Stimulated activated CD4-positive, alpha-beta T cell treated with anti-CD3 and anti-CD28 coated beads, Interleukin-1b, Interleukin-23, amount 100 ng/mL, for 1 hour (primary cell): ENCODE measurements at places on chromosomes 3 and 15.

DNA sequence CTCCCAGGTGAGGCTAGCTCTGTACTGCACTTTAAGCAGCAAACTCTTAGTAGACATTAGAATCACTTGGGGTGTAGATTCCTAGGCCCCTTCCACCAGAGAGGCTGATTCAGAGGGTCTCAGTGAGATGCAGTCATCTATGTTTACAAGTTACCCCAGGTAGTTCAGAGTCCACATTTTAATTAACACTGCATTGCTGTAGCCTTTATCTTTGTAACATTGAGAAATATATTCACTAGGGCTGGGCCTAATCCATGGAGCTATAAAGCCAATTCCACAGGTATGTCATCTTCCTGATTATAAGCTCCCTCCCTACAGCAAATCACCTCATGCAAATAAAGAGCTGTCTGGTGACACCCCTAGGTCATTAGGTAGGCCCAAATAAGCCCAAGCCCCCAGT lies 39.6 kb upstream of the STT3B start:
- DNase-seq = no peak

DNA sequence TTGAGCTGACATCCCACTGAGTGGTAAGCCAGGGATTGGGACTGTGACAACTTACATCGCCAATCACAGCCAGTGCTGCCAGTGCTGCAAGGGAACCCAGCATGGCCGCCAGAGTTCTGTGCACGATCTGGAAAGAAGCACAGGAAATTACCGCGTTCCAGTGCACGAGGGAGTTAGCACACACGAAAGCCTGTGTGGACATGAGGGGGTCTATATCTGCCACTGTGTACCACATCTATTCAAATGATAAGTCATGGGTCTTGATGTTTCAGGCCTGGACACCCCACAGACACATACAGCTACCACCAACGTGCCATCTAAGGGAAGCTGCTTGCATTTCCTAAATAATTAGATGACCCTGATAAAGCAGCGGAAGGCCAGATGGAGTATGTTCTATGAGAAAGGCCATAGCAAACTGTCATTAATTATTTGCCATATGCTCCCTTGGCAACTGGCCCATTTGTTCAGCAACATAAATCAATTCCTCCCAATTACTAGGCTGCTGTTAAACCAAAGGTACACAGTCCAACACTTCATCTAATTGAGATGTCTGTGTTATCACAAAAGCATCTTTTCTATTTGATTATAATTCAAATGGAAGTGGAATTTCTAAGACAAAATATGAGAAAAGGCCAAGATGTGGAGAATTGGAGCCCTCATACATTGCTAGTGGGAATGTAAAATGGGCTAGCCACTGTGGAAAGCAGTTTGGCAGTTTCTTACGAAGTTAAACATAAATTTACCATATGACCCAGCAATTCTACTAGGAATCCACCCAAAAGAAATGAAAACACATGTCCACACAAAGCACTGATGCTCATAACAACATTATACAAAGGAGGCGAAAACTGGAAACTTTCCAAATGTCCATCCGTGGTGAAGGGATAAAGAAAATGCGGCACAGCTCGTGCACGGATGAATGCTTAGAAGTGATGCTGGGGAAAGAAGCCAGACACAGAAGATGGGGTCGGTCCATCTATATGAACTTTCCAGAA lies 108.3 kb downstream of the OCA2 start:
- DNase-seq = no peak

DNA sequence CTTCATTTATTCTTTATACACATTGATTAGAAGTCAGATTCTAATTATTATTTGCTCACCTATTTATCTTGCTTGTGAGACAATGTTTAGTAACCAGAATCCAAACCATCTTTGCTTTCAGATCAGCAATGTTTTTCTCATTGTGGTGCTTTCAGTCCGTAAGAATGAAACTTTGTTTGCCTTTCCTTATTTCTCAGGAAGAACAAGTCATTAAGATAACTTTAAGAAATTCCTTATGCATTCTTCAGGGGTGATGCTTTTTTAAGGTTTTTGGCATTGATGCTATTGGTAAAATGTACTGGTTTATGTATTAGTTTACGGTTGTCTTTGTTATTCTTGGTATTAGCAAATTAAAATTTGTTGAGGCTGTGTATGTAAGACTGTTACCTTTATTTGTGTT lies 120.8 kb upstream of the POU1F1 start:
- no peak for DNase-seq

- DNase-seq = no peak
Observed at GRCh38 chr3:100104442-100104798, 9.9 kb downstream of the FILIP1L start.

GRCh38 chr15:66868918-66869317 lies 166.9 kb downstream of the SMAD6 start:
- DNase-seq = no peak

- DNase-seq = no peak
Observed at GRCh38 chr15:31235311-31236183, 91.1 kb upstream of the KLF13 start.

DNA sequence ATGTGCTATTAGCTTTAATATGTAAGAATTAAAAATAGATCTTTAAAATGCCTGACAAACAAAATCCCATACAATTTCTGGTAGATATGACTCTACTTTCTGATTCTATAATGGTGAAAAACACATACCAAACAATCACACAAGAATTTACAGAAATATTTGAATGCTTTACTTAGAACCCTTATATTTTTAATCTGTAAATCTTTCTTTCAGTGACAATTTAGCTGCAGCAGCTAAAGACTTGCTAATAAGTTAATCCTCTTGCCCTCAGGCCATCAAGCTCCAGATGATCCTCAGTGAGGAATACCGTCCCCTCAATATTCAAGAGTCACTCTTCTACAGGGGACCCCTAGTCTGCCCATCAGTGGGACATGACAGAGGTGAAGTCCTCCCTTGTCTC lies 55.6 kb downstream of the C3orf80 start:
- DNase-seq = no peak

DNA sequence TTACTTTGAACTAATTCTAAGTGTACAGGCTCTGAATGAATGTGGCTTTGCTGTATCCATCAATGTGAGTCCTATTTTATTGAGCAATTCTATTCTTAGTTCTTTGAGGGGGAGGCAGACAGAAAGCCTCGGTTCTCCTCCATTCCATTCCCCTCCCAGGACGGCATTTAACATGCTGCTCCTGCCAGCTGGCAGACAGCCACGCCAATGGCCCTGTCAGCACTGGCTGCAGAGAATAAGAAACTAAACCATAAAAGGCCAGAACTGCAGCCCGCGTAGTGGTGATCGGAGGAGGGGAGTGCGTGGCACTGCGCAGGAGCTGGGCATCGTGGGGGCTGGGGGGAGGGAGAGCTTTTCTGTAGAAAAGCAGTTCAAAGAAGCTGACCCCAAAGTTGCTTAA lies 76.0 kb upstream of the HACD2 start:
- no peak for DNase-seq

GRCh38 chr3:55746808-55747413 lies 259.8 kb upstream of the WNT5A start:
- DNase-seq = no peak

GRCh38 chr3:183098536-183099025 lies 715 bp downstream of the MCCC1 start:
- DNase-seq = no peak

GRCh38 chr15:90581771-90582352 lies 52.1 kb downstream of the CRTC3 start:
- no peak for DNase-seq

DNA sequence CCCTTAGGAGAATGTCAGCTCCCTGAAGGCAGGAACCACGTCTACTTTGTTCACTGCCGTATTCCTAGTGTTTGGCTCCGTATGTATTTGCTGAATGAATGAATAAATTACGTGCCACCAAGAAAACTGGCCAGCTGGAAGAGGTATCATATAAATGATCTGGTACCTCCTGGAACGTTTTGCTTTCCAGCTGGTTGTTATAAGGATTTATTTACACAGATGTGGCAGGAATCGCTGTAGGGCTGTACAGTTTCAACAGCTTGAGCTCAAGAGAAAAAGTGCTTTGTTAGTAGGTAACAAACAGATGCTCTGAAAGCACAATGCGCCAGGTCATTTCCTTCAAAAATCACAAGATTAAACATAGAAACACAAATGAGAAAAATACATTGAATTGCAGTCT lies 108.8 kb upstream of the ATP2B2 start:
- no peak for DNase-seq

GRCh38 chr3:130933801-130934345 lies 40.0 kb downstream of the ATP2C1 start:
- DNase-seq = no peak

DNA sequence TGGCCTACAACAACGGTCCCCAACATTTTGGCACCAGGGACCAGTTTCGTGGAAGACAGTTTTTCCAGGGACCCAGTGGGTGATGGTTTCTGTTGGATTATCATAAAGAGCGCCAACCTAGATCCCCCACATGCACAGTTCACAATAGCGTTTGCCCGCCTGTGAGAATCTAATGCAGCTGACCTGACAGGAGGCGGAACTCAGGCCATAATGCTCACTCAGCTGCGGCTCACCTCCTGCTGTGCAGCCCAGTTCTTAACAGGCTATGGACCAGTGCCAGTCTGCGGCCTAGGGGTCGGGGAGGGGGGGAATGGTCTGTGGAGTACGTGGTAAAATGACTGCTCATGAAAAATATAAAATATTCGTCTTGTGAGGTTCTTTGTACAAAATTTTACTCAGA lies 518.5 kb upstream of the CADM2 start:
- DNase-seq = no peak

DNA sequence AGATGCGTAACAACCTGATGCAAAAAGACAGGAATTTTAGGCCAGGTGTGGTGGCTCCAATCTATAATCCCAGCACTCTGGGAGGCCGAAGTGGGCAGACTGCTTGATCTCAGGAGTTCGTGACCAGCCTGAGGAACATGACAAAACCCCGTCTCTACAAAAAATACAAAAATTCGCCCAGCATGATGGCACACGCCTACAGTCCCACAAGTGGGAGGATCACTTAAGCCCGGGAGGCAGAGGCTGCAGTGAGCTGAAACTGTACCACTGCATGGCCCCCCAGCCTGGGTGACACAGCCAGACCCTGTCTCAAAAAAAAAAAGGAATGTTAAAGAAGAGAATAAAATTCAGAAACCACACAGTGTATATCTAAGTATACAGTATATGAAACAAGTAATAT lies 40.7 kb downstream of the PTPN9 start:
- no peak for DNase-seq
